ENCODE measurements at places on chromosomes 5 and 9.

- no peak for DNase-seq
These were observed 56.5 kb upstream of the RICTOR start for GRCh38 chr5:39130716-39131115.

GRCh38 chr5:179668391-179668790, 12.4 kb downstream of the CBY3 start:
- no peak for DNase-seq

DNA sequence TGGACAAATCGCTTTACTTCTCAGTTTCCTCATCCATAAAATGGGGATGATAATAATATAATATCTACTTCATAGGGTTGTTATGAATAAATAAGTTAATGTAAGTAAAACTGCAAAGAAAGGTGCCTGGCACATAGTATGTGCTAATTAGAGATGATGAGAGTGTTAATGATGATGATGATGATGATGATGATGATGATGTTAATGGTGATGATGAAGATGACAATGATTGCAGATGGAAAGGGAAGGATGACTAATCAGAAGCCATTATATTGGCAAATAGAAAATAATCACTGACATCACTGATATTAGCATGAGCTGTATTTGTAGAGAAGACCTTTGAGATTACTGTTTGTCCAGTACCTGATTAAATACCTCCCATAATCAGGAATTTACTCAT, 20.6 kb downstream of the RAD1 start:
- no peak for DNase-seq

DNA sequence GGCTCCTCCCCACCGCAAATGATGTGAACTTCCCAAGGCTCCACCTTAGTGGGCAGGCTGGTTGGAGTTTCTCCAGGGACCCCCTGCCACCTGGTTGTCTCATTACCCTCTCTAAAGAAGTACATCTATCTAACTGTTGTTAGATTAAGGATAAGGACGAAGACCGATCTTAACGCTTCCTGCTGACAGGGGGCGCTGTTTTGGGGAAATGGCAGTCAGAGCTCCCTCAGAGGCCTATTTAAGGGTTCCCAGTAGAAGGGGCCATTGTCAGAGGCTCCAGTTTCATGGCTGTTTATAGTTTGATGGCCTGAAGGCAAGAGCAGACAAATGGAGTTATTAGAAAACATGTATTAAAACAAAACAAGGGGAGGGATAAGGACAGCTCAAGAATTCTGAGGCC, 100.1 kb downstream of the SPEF2 start:
- DNase-seq, result no peak

DNA sequence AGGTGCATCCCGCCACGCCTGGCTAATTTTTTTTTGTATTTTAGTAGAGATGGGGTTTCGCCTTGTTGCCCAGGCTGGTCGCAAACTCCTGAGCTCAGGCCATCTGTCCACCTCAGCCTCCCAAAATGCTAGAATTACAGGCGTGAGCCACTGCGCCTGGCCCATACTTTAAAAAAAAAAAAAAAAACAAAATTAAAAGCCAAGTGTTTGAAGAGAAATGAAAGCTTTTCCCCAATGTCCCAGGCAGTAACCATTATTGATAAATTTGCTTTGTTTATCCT, 9.5 kb downstream of the PRRC2B start:
- no peak for DNase-seq

DNA sequence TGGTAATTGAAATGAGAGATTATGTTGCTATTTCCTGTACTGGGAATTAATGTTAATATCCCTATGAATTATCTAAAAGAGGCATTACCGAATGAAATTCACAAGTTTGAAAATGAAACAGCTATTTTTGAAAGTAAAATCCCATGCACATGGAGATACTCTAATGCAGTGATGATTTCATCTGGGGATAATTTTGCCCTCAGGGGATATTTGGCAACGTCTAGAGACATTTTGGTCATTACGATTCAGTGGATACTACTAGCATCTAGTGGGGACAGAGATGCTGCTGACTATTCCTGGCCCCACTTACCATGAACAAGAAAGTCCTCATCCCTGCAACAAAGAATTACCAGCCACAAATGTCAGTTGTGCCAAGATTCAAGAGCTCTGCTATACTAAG, 500.9 kb downstream of the EFNA5 start:
- DNase-seq, result no peak

DNA sequence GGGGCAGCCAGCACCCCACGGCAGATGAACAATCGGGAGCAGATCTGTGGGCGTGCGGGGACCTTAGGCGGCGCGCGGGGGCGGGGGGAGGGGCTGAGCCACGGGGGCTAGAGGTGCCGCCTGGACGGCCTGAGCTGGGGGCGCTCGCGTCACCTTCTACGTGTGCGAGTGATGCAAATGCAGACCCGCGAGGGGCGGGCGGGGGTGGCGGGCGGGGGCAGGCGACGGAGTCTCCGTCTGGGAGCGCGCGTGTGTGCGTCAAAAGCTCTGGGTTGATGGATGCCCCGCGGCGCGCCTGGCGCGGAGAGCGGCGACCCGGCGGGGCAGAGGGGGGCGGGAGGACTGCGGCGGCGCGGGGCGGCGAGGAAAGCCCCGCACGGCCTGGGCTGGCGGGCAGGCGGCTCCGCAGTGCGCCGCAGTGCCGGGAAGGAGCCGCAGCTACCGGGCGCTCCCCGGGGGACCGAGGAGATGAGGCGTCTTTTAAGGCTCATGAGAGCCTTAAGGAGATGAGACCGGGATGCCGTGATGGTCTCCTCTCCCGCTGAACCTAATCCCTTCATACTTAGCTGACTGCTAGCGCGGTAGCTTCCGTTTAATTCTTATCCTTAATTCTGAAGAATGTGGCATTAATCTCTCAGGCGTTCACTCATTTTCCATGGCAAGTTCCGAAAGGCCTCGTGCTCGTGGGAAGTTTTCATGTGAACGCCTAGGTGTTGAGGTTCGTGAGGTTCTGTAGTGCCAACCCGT, 1.5 kb downstream of the SV2C start:
- DNase-seq, result no peak

DNA sequence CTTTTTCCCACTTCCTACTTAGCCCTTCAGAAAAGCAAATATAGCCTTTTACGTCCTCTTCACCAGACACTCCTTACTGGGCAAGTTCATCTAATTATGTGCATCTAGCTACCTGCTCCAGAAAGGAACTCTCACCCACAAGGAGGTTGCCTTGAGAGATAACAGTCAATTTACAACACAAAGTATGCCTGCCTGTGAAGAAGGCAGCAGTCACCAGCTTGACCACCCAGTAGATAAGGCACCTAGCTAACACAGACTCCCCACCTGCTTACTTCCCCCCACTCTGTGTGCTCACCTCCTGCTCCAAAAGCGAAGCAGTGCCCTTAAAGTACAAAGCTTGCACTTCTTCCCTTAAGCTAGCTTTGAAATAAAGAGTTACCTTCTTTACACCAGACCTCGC, 111.7 kb upstream of the MRPS30 start:
- DNase-seq, result no peak

- DNase-seq, result no peak
These were observed 340.3 kb upstream of the WWC1 start for GRCh38 chr5:167951116-167951515.

DNA sequence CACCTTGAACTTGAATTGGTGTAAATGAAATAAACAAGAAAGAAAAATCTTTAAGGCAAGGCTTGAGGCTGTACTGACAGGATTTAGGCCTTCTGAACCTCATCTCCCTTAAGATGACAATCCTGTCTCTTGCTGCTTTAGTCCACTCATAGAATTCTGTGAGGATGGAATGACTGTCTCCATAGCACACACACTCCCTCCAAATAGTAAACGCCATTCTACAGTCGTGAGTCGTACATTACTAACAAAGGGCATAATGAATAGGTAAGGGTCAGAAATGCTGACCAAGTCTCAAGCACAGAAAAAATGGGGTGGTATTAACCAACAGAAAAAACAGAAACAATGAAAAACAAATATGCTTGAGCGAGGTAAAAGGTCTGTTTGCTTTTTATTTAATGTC, 71.8 kb upstream of the SIMC1 start:
- DNase-seq, result no peak
